ENCODE measurements at places on chromosomes 2 and 18.

DNA sequence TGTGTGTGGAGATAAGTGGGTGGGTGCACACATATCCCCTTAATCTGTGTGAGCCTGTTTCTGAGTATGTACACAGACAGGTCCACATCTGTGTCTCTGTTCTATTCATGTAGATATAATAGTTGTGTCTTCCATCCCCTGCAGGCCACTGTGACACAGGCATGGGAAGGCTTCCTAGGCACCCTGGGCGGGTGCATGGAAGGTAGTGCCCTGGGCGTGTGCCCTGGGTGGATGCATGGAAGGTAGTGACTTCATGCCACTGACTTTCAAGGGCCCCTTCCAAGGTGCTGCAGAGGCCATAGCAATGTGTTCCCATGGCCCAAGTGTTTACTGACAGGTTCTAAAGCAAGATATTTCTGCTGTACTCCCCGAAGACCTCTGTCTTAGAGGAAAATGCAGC lies 462.5 kb upstream of the HS6ST1 start:
- no peak overlapping the region for H3K27ac ChIP-seq
- peaks cover 4% of the 10 kb centered on the region for H3K27me3 ChIP-seq
- H3K36me3 ChIP-seq = no peaks in the 10 kb centered on the region
- ATAC-seq = no peak

- ATAC-seq = no peak
- no peak overlapping the region for H3K27ac ChIP-seq
- H3K4me1 ChIP-seq = no peaks in the 10 kb centered on the region
- no peaks in the 10 kb centered on the region for H3K36me3 ChIP-seq
- no peak overlapping the region for H3K4me3 ChIP-seq
Observed at GRCh38 chr2:159300586-159300985, 14.1 kb upstream of the WDSUB1 start.

DNA sequence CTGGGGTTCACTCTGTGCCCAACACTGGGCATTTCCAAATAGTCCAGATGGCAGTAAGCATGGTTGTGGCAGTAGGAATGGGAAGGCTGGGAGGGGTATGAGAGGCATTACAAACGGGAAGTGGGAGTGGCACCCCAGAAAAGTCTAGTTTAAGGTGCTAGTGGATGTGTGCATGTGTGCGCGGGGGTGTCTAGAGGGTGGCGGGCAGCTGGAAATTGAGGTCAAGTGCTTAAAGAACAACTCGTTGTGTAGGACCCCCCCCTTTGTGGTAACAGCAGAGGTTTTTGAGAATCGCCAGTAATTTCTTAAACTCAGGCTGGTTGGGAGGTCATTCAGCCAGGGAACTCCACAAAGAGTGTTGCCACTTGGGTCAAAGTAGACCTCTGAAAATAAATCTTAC lies 69.9 kb downstream of the RHBDD1 start:
- H3K4me3 ChIP-seq = no peak overlapping the region
- peaks cover 28% of the 10 kb centered on the region for H3K4me1 ChIP-seq
- no peak overlapping the region for H3K27ac ChIP-seq
- ATAC-seq = no peak

GRCh38 chr2:167383610-167384194 lies 495.4 kb downstream of the XIRP2 start:
- no peak for ATAC-seq
- H3K4me3 ChIP-seq = no peak overlapping the region
- no peaks in the 10 kb centered on the region for H3K36me3 ChIP-seq
- H3K27ac ChIP-seq = no peak overlapping the region

GRCh38 chr2:54353216-54353615 lies 97.2 kb upstream of the TSPYL6 start:
- H3K36me3 ChIP-seq = no peaks in the 10 kb centered on the region
- H3K27me3 ChIP-seq = peaks cover 14% of the 10 kb centered on the region
- no peaks in the 10 kb centered on the region for H3K4me1 ChIP-seq
- no peak overlapping the region for H3K4me3 ChIP-seq
- H3K27ac ChIP-seq = no peak overlapping the region

- H3K27me3 ChIP-seq = no peaks in the 10 kb centered on the region
- ATAC-seq = no peak
Observed at GRCh38 chr2:201440182-201440581, 11.1 kb downstream of the TRAK2 start.

DNA sequence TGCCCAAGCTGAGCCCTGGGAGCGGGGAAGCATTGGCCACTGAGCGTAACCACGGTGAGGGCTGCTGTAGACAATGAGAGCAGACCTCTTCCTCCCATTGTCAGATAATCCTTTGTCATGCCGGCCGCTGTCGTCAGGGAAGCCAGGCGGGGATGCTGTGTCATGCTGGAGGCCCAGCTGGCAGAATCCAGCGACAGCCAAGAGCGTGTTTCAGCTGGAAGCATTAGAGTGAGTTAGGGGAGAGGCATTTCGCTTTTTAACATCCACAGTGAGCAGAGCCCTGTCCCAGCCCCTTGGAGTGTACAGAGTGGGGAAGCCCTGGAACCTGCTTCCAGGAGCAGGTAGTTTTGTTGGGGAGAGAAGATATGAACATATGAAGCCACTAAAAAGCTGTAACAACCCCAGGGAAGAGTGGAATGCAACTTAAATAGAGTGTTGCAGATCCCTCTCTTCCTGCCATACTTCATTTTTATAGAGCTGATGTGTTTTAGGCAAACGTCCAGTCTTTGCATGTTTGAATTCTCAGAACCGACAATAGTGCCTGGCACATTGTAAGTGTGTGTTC lies 7.0 kb downstream of the CTIF start:
- H3K36me3 ChIP-seq = no peaks in the 10 kb centered on the region
- no peak for ATAC-seq
- no peak overlapping the region for H3K27ac ChIP-seq
- H3K27me3 ChIP-seq = peaks cover 3% of the 10 kb centered on the region
- peaks cover 10% of the 10 kb centered on the region for H3K4me1 ChIP-seq

DNA sequence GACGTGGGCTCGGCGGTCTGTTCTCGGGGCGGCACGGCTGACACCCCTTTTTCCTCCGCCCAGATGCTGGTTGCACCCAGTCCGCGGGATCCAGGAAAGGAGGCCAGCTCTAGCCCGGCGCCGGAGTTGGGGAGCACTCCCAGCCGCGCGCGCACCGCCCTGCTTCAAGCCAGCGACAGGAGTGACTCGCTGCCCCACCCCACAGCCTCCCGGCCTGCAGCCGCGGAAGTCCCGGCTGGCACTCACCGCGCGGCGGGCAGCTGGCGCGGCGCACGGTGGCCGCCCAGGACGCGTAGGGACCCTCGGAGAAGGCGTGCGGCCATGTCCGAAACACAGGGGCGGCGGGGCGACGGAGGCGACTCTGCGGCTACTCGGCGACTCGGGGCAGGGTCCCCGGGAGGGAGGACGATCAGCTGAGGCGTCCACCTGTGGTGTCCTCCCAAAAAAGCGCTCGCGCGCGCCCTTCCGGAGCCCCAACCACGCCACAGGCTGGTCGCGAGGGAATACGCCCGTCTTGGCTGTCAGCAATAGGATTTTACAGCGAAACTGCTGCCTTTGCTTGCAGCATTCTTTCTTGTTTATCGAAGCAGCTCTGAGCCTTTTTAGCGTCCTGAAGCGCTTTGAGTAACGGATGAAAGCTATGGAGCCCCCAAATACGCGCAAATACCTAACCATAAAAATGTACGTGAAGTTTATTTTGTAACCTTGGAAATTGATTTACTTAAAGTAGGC lies at the start of gene ACADL:
ACADL (minus strand) TSS at position 507 of the 732 bp plus-strand sequence; CDS start at position 323, 184 bp downstream.
- no peaks in the 10 kb centered on the region for H3K4me1 ChIP-seq
- H3K27me3 ChIP-seq = peaks cover 56% of the 10 kb centered on the region
- no peaks in the 10 kb centered on the region for H3K36me3 ChIP-seq
- peak; percentile 39 for ATAC-seq
- H3K4me3 ChIP-seq = peak within 1 kb of the TSS; percentile 5
- H3K27ac ChIP-seq = no peak within 1 kb of the TSS

DNA sequence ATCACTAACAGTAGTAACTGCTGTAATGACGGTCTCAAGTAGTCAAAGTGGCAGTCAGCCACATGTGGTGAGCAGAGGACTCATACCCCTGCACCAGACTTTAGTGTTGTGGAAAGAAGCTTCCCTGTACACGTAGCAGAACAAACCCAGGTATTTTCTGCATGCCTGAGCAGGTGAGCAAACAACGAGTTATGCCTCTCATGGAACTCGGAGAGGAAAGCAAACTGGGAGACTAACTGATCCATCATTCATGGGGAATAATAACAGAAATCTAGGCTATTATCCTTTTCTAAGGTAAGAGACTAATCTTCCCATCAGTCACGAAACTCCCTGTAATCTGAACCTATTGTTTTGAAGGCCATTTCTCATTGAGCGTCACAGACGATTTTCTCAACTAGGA lies 1495.2 kb upstream of the NXPH2 start:
- H3K27ac ChIP-seq = no peak overlapping the region
- H3K4me3 ChIP-seq = no peak overlapping the region
- no peaks in the 10 kb centered on the region for H3K27me3 ChIP-seq
- no peak for ATAC-seq

DNA sequence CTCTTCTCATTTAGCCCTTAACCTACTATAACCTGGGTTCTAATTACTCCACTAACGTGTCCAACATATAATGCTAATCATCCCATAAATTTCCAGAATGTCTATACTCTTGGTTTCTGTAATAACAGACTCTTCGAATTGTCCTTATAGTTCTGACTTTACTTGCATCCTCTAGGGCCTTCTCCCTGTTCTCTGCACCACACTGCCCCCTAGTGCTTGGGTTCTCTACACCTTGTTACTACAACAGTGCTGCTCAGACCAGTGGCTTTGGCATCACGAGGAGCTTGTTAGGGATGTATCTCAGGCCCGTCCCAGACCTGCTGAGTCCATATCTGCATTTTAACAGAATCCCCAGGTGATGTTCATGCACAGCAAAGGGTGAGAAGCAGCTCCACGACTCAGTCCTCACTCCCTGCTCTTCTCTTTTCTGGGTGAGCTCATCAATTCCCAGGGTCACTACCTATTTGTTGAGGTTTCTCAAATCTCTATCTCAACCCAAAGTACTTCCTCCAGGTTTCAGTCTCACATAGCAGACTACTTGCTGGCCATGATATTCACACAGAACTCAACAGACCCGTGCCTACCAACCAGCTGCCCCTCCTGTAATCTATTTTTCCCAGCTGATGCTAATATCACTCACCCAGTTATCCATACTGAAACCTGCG lies 14.5 kb upstream of the DDX1 start:
- H3K4me3 ChIP-seq = no peak overlapping the region
- no peaks in the 10 kb centered on the region for H3K36me3 ChIP-seq

DNA sequence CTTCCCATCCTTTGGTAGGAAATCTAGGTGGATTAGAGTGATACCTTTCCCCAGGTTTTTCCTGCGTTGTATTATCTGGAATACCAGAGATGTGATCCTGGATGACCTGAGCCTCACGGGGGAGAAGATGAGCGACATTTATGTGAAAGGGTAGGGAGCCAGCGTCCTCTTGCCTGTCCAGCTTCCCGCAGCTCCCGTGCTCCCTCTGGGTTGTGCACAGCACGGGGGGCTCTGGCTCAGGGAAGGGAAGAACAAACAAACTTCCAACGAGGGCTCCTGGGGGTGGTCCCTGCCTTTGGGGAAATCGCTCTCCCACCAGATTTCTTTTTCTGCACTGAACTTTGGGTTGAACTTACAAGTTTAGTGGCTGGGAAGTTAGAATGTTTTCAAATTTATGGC lies 215.7 kb downstream of the DYSF start:
- peaks cover 9% of the 10 kb centered on the region for H3K27me3 ChIP-seq
- no peaks in the 10 kb centered on the region for H3K36me3 ChIP-seq
- no peaks in the 10 kb centered on the region for H3K4me1 ChIP-seq
- no peak overlapping the region for H3K4me3 ChIP-seq
- no peak overlapping the region for H3K27ac ChIP-seq
- ATAC-seq = no peak

DNA sequence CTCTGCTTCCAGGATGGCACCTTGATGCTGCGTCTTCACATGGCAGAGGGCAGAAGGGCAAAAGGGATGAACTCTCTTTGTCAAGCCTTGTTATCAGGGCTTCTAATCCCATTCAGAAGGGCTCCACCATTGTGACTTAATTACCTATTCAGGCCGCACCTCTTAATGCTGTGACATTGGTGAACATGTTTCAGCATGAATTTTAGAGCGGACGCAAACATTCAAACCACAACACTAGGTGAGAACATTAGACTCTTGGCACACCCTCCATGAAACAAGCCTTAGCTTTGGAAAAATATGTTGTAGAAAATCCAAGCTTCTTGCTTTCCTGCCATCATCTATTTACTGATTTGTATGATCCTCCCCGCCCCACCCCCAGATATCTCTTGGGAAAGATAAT lies 17.9 kb downstream of the DAW1 start:
- H3K27ac ChIP-seq = no peak overlapping the region
- H3K27me3 ChIP-seq = no peaks in the 10 kb centered on the region
- no peak for ATAC-seq
- H3K36me3 ChIP-seq = no peaks in the 10 kb centered on the region
- H3K4me1 ChIP-seq = peaks cover 3% of the 10 kb centered on the region

- peak overlapping the region; percentile 11 for H3K27ac ChIP-seq
- peaks cover 10% of the 10 kb centered on the region for H3K36me3 ChIP-seq
- H3K27me3 ChIP-seq = no peaks in the 10 kb centered on the region
- H3K4me1 ChIP-seq = peaks cover 27% of the 10 kb centered on the region
- ATAC-seq = peak; percentile 60
Observed at GRCh38 chr18:46042571-46043123, 29.4 kb downstream of the PSTPIP2 start.

- no peak for ATAC-seq
- peaks cover 100% of the 10 kb centered on the region for H3K36me3 ChIP-seq
- H3K27me3 ChIP-seq = no peaks in the 10 kb centered on the region
Observed at GRCh38 chr2:117943013-117943672, 70.7 kb downstream of the CCDC93 start.

DNA sequence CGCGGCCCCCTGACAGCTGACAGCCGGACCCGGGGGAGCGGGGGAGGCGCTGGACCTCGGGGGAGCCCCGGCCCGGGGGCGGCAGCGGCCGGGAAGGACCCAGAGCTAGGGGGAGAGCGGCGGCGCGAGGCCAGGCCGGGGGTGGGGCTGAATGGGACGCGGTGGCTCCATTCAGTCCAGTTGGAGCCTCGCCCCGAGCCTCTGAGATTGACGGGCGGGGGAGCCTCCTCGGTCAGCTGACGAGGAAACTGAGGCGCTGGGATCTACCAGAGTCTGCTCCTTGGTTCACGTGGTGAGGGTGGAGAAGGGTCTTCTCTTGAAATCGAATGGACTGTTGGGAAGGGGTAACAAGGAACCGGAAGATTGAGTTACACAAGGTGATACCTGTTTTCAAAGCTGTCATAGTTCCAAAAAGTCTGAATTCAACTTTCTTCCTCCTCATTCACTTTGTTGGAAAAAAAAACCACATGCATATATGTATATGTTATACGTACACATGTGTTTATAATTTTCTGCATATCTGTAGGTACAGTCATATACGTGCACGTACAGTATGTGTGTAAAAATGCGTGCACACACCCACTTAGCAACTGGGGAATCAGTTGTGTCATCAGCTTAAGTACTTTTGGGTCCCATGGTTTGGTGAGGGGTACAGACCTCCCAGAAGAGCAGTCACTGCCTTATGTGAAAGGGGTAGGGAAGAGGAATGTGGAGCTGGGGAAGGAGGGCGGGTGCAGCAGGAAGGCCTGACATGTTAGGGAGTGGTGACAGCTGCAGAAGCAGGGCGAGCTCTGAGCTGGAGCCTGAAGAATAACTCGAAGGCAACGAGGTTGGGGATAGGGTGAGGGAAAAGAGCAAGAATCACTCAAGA lies 628 bp downstream of the PPP1R7 start:
- H3K27me3 ChIP-seq = no peaks in the 10 kb centered on the region
- peak; percentile 10 for ATAC-seq
- H3K36me3 ChIP-seq = peaks cover 33% of the 10 kb centered on the region
- H3K4me1 ChIP-seq = peaks cover 38% of the 10 kb centered on the region

All from activated T-helper 17 cell treated with anti-CD3 and anti-CD28 coated beads, Interleukin-2, amount 50 U/mL, for 72 hours (primary cell).